ENCODE measurements at places on chromosomes 4 and X.

GRCh38 chr4:95317085-95317793 is 231.5 kb downstream of the UNC5C start:
- no peak for DNase-seq

DNA sequence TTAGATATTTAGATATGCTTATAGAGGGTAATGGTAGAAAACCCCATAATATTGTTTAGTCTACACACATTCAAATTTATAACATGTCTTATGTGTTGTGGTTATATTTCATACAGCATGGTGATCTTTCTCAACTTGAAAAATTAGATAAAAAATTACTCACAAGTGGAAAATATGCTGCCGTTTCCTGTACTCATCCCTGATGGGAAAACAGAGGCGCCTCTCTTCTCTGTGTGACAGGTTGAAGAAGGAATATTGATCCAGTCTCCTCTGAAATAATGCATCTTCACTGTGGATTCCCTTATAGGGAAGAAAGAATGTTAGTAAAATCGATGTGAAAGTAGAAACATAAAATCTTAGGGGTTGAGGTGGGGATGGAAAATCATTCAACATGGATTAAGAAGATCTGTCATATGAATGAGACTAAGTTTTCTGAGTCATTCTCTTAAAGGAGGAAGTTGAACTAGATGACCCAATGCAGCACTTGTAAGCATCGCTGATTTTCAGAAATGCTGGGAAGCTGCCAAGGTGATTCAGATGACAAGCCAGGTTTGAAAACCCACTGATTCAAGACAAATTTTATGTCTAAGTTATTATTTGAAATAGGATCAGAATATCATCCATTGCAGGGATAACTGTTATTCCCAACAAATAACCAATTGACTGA is 70.7 kb downstream of the ANKRD50 start:
- DNase-seq = peak; percentile 88

DNA sequence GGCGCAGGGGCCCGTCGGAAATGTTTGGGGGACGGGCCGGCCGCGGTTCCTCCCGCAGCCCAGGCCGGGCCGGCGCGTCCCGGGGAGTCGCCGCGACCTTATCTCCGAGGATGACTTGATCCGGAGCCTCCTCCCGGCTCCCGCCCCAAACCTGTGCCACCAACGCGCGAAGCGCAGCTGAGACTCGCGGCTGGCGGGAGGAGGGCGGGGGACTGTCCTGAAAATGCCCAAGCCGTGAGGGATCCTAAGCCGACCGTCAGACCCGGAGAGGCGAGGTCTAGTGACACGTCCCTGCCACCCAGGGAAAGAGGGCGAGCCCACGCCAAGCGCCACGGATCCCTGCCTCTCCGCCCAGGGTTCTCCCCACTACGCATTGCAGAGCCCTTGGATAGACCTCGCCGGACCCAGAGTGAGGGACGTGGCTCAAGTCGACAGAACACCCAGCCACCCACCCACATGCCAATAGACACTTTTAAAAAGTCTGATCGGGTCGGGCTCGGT is 26.9 kb downstream of the UTP14A start:
- DNase-seq = no peak

DNA sequence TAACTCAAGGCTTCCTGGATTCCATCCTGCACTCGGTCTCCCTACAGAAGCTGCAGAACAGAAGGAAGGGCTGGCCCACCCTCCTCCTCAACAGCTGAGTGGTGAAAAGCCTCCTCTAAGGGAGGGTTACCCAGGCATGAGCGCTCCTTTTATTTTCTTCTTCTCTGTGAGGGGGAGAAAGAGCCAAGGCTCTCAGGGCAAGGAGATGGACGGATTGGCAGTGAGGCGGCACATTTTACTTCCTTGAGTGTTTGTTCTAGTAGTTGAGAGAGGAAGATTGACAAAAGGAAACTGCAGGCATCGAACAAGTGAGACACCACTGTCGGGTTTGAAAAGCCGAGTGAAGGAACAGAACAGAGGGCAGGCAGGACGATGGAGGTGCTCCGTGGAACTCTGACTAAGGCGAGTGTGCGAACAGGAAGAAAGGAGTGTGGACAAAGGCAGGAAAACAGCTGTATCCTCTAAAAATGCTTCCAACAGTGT is 38.4 kb upstream of the STS start:
- DNase-seq = no peak

- DNase-seq = no peak
Measured at GRCh38 chr4:45741897-45742296, 382.0 kb downstream of the GABRG1 start.

DNA sequence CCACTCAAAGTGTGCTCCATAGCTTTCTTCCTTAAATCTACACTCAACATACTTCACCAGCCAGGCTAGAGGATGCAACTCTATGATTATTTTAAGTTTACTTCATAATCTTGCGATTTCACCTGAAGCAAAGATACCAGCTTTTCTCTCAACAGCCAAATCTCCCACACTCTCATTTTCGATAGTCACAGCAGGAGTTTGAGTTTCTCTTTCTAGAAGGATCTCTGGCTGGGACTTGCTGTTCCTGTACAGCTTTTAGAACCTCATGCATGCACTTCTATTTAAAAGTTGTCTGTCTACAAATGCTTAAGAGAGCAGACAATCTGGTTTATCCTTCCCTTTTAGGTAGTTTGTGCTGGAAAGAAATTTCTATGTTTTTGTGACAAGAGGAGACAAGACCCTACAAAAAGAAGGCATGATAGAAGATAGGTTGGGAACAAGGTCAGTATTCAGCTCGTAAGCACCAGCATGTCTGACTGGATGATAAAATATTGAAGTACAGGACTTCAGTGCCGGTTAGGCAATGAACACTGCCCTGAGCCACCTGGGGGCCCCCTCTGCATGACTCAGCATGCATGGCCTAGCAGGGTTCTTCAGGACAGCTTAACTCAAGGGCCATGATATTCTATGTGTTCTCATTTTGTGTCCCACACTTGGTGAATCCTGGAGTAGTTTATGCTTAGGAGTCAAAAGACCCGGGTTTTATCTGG is 65.6 kb downstream of the ATXN3L start:
- peak; percentile 5 for DNase-seq

GRCh38 chrX:24619647-24620046 is 27.5 kb downstream of the PCYT1B start:
- no peak for DNase-seq

- no peak for DNase-seq
Measured at GRCh38 chr4:5952286-5952974, 59.5 kb upstream of the CRMP1 start.

DNA sequence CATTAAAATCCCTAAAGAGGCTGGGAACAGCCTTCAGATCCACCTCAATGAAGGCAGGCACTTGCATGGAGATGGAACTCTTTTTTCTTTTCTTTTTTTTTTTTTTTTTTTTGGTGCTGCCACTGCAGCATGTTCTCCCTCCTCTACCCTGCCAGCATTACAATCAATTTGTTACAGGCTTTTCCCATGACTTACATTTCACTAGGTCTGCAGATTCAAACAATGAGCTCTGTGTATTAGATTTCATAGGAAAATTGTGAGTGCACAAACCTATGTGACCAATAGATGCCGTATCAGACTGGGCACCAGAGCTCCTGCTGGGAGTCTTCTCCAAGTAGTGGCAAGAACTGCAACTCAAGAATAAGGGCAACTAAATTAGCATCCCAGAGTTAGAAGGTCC is 63.8 kb upstream of the GABRQ start:
- no peak for DNase-seq

DNA sequence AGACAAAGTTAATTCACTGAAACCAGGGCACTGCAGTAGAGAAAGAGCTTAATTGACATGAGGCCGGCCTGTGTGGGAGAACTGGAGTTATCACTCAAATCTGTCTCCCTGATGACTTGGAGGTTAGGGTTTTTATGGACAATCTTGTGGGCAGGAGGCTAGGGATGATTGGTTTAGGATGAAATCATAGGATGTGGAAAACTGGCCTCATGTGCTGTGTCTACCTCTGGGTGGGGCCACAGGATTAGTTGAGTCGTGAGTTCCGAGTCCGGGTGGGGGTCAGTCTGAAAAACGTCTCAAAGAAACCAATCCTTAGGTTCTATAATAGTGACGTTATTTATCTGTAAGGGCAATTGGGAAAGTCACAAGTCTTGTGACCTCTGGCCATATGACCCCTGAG is 68.1 kb downstream of the UCHL1 start:
- DNase-seq = peak; percentile 31

DNA sequence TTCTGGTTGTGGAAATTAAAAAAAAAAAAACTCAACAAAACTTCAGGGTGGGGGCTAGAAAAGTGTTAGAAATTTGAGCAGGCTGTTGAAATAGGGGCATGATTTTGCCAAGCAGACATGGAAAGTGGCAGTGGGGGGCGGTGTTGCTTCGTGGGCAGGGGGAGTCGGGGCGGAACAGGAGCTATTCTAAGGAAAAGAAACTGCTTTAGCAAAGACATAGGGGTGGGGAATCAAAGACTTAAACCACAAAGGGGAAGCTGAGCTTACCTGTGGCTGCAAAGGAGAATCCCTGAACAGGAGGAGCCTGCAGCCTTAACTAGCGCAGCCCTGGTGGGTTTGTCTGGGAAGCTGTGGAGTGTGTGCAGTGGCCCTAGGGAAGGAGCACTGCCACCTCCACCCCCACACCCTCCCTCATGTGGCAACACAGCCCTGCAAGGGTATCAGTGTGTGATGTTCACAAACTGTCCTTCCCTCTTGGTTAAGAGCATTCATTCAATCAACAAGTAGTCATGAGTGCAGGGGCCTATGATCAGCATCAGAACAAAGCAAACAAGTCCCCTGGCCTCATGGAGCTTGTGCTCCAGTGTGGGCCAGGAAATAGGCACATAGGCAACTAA is 20.5 kb downstream of the SEL1L3 start:
- DNase-seq = no peak

DNA sequence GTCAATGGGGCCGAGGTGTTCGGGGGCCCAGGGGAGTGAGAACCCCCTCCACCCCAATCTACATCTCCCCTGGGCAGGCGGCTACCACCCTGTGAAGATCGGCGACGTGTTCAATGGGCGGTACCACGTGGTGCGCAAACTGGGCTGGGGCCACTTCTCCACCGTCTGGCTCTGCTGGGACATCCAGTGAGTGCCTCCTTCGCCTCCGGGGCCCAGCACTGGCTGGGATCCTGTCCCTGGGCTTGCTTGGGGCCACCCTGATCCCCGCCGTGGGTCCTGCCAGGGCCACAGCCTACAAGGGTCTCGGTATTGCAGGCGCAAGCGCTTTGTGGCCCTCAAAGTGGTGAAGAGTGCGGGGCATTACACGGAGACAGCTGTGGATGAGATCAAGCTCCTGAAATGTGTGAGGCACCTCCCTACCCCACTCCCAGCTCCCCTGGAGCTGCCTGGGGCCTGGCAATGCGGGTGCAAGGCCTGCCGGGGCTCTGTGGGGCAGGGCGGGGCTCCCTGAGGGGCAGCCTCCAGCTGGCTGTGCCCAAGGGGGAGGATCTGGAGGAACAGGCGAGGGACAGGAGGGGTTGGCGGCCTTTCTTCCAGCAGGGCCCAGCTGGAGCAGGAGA is 697 bp downstream of the SRPK3 start:
- DNase-seq = no peak

GRCh38 chrX:49976682-49977197 is 54.3 kb downstream of the CLCN5 start:
- no peak for DNase-seq

- DNase-seq = no peak
Measured at GRCh38 chr4:66062044-66062443, 391.8 kb upstream of the EPHA5 start.

DNA sequence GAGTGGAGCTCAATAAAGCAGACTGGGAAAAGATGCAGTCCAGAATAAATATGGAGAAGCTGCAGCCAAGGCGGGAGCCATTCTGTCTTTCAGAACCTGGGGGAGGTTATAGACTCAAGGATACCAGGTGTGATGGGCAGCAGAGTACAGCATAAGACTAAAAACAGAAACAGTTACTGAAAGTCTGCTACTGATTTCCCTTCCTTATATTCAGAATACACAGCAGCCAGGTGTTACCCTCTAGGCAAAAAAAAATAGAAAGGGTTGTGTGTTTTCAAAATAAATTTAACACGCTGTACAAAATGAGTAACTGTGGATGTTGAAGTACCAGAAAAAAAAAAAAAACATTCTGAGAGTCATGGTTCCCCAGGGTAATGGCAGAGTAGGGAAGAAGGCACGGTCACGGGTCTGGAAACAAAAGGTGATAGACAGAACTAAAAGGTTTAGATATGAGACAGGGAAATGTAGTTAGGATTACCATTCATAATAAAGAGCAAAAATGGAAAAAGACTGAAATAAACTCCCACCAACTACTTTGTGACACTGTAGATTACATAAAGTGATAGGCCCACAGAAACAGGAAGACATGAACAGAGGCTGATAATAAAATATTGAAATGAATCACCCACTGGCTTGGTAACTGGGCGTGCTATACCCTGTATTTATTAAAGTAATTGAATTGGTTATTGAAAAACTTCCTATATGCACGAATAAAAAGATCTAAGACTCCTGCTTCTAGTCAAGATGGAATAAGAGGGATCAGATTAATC is 10.8 kb upstream of the HHIP start:
- no peak for DNase-seq

GRCh38 chr4:112238833-112239232 is 7.2 kb downstream of the AP1AR start:
- no peak for DNase-seq

GRCh38 chr4:78749258-78749971 is 26.7 kb upstream of the BMP2K start:
- no peak for DNase-seq

DNA sequence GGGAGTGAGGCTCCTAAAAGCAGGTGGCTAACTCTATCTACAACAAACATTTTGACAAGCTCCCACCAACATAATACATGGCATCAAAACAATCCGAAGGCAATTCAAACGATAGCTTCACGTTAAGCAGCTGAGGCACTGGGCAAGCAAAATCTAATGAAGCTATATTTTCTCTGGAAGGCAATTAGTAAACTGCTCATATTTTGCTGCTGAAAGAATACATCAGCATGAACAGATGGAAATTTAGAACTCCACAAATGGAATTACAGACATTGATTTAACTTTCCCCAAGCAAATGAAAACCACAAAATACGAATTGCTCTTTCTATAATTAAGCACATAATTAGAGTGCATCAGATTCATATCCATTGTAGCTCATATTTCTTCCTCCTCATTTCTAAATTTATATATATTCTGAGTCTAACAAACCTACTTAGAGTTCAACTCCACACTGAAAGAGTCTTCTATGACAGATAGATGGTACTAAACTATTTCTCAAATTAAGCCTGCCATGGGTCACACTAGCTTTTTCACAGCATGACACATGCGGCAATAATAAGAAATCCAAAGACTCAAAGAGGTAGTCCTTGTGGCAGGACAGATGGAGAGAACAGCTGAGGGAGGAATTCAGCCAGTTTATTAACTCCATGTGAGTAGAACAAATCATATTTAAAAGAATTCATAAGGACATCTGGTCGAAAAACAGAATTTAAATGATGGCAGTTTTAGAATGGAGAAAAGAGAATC is 305.4 kb downstream of the MAPK10 start:
- no peak for DNase-seq

- DNase-seq = no peak
Measured at GRCh38 chrX:99184153-99184552, 1225.9 kb downstream of the PCDH19 start.

DNA sequence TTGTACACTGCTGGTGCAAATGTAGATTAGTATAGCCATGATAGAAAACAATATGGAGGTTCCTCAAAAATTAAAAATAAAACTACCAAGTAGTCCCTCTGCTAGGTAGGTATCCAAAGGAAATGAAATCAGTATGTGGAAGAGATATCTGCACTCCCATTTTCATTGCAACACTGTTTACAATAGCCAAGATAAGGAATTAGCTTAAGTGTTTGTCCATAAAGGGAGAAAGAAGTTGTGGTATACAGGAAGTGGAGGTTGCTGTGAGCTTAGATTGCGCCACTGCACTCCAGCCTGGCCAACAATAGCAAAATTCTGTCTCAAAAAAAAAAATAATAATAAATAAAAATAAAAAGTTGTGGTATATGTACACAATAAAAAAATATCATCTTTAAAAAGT is 325.0 kb upstream of the EMCN start:
- no peak for DNase-seq
